ENCODE measurements at places on chromosomes 4 and X. TPM values are rescaled to one million over a fixed set of nuclear protein-coding genes. Genes with fewer than 3 reads are reported as not detected.

DKK2 gene
- total RNA-seq, result not detected

INPP4B gene
- total RNA-seq, result 4.7 TPM

PJA1 gene
- 13.8 TPM for total RNA-seq

MAGEE2 gene
- total RNA-seq, result not detected

SYNPO2 gene
- 0.30 TPM for total RNA-seq

TREX2 gene
- total RNA-seq, result 2.2 TPM

CHST7 gene
- 37.3 TPM for total RNA-seq

RHOXF1 gene
- not detected for total RNA-seq

All from mammary microvascular endothelial cell (primary cell).